ENCODE measurements at places on chromosomes 1 and 21.

DNA sequence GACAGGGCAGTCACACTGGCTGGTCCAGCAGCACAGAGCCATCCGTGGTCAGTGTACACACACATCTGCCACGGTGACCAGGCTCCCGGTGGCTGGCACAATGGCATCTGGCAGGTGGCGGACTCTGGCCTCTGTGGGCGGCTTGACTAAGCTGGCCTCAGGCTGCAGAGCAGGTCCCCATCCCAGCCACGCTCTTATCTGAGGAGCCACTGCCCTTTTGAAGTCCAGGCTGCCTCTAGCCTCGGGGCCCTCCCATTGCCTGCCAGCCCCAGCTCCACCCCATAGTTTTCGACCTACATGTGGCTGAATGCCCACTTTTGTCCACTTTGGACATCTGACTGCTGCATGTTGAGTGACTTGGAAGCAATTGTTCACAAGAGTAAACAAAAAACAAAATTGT is 29.9 kb upstream of the EDN2 start:
- DNase-seq: no peak

DNA sequence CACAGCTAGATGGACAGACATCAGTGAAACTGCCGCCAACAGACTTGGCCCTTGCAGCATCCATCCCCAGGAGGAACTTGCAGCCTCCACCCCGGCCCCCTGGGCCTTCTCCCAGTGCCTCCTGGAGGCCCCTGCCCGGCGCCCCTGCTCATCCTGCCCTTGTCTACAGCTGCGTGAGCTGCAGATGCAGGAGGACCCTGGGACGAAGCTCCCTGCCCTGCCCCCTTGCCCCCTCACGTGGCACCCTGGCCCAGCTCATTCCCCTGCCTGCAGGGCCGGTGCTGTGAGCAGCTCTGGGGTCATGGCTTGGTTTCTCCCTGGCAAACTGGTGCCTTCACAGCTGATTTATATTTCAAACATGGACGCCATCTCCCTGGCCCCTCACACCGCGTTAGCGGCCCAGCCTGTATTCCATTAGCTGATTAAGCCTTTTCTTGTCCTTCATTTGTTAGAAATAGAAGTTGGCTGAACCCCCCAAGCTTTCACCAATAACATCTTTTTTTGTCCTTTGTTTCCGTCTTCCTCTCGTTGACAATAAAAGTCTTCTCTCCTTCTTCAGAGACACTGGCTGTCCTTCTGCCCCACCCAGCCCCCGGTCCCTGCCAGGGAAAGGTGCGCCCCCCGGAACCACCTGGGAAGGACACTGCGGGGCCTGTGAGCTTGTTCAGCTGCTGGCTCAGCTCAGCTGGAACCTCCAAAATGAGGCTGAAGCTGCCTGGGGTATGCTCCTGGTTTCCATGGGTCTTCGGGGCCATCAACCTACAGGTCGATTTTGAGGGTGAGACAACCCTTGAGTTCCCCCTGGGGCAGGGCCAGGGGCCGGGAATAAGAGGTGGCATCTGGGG is 34.0 kb upstream of the SLC19A1 start:
- DNase-seq: no peak

DNA sequence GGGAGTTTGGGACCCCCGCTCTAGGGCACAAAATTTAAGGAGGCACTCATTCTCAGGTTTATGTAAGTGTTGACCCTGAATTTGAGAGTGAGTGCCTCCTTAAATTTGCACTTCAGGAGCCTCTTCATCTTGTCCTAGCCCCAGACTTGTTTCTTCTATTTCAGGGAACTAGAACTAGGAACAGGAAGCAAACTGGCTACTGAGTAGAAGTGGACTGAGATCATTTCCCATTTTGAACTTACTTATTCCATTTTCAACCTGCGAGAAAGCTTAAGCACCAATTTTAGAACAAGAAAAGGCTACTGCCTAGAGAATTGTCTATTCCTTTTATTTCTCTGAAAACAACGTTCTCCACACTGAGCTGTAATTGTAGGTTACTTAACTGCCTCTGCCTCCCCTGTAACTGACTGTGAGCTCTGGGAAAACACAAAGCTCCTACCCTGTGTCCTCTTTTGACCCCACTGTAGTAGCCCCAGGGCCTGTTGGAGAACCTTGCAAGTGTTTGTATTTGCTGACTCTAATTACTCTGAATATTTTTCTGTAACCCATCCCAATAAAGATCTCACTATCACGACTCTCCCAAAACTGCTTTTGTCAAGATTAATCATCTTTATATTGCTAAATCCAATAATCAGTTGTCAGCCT is 2.5 kb downstream of the PPT1 start:
- DNase-seq: no peak

DNA sequence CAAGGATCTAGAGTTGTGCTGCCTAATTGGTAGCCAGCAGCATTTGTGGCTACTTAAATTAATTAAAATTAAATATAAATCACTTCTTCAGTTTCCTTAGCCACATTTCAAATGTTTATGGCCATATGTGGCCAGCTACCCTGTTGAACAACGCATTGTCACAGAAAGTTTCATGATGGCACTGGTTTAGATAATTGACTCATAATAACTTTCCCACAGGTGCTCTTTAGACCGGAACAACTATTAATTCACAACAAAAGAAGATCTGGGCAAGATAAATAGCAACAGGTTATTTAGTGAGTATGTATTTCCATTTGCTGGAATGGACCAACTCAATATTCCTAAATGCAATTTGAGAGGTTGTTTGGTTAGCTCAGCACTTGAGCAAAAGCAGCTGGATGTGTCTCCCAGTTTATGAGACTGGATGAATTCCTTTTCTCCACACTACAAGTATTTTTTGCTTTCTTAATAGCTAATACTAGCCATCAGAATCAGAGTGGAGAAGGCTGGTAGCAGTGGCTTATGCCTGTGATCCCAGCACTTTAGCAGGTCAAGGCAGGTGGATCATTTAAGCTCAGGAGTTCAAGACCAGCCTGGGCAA is 3.7 kb upstream of the AMIGO1 start:
- no peak for DNase-seq

GRCh38 chr1:44405031-44405797 is at the start of gene RNF220:
RNF220 (plus strand) TSS chr1:44405255.
- DNase-seq: no peak

DNA sequence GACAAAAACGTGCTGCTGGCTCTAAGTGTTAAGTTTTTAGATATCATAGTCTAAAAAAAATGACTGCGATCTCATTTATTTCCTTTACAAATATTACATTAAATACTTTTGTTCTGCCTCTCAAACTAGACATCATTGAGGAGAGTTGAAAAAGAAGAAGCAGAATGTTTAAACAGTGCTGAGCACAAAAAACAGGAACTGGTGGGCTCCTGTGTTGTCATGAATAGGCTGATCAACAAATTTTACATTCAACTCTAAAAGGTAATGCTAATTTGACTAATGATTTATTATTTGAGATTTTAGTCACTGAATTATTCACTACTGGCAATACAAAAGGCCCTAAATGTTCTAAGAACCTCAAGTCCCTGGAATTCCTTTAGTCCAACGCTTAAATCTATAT is 66.1 kb downstream of the GPATCH2 start:
- no peak for DNase-seq

DNA sequence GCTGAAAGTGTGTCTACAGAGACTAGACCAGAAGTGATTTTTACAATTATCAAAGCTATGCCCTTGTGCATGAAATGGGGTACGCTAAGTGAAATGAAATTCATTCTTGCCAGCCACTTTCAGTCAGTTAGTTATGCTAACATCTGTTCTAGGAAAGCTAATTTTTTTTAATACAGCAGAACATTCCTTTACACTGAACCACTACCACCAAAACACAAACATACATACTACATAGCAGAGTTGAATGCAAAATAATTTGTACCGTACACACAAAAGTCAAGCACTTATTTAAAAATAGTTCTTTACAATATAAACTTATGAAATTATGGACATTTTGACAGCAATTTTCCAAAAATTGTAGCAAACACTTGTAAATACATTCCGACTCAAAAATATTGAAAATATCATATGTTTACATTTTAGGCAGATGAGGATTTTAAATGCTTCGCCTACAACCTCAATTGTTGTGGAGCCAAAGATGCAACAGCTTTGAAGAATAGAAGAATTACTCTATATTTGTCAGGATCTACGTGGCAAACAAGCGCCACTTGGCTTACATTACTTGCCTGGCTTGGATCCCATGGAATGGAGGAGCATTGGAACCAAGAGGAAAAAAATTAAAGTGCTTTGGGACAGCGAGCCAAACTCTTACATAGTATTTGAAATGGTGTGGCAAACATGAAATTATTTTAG is 30.6 kb downstream of the WLS start:
- DNase-seq: no peak

DNA sequence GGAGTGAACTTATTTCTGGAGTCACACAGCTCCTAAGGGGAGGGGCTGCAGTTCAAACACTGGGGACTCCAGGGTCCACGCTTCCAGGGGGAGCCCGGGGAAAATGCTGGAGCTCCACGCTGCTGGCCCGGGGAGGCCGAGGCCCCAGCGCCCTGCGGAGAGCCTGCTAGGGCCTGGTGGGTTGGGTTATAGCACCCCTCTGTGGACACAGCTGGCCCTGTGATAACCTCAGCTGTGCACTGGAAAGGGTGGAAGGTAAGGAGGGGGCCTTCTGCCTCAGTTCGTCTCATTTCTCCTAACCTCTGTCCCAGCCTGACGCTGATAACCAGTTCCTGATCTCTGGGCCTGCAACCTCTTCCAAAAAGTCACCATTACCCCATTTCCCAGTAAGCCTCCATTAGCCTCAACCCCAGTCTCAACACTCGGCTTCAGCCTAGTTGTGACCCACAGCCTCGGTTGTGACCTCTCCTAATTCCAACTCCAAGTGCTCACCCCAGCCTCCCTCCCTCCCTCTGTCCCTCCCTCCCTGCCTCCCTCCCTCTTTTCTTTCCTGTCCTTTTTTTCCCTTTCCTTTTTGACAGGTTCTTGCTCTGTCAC is 7.1 kb downstream of the NBL1 start:
- peak; percentile 32 for DNase-seq

GRCh38 chr1:33167650-33168447 is 14.0 kb downstream of the TRIM62 start:
- no peak for DNase-seq

GRCh38 chr1:87696483-87696882 is 367.8 kb downstream of the LMO4 start:
- DNase-seq: no peak

DNA sequence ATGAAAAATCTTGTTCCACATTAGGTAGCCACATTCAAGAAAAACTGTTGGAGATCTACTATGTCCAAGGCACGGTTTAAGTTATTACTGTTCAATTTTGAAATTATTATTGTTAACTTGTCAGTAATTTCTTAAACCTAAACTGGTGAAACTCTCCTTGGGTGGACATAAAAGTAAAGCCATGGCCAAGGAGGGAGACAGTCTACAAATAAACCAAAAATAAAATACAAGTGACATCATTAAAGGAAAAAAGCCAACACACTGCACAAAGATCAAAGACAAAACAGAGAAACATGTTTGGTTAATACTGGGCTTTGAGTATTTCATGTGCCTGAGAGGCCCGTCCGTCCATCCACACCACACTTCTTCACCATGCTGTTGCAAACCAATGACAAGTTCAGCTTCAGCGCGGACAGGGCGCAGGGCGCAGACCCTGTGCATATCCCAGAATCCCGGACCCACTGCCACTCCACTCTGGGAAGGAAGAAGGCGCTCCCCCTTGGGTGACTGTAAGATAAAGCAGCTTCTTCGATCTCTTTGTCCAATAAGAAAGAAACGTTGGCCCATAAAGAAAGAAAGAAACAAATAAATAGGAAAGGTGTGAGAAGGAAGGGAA is 918 bp upstream of the RASAL2 start:
- DNase-seq: no peak

DNA sequence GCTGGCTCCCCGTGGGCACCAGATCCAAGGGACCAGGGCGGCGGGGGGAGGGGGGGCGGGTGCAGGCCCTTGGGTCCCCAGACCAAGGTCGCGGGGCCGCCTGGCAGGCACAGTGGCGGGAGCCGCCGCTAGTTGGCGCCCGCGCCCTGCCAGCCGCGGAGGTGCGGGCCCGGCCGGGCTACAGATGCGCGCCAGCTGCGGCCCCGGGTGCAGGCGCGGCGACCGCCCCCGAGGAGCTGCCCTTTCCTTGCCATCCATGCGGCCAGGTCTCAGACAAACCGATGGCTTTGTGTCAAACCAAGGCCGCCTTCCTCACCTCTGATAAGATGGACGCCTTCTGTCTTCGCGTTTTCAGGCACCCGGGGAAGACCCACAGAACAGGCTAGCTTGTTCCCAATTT is 2.2 kb upstream of the RUNX3 start:
- DNase-seq: peak; percentile 50

- peak; percentile 44 for DNase-seq
Observed at GRCh38 chr1:201408176-201408833, 9.2 kb upstream of the LAD1 start.

DNA sequence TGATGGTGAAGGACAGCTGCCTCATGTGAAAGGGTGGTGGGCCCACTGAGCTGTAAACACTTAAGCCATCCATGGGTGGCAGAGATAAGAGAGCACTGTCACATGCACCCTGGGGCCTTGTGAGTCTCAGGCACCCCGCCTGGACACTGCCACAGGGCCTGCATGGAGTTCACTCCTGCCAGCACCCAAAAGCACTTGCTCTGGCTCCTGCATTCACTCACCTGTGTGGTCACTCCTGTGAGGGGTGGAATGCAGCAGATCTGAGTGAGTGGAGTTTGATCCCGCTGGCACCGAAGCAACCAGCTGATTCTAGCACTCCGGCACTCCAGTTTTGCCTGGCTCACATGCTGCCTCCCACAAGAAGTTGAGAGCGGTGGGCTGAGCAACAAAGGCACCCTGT is 1142.1 kb upstream of the PRMT6 start:
- no peak for DNase-seq

GRCh38 chr21:30482130-30482529 is 2.0 kb upstream of the KRTAP19-1 start:
- no peak for DNase-seq

GRCh38 chr21:39527664-39528381 is 76.1 kb downstream of the SH3BGR start:
- no peak for DNase-seq

DNA sequence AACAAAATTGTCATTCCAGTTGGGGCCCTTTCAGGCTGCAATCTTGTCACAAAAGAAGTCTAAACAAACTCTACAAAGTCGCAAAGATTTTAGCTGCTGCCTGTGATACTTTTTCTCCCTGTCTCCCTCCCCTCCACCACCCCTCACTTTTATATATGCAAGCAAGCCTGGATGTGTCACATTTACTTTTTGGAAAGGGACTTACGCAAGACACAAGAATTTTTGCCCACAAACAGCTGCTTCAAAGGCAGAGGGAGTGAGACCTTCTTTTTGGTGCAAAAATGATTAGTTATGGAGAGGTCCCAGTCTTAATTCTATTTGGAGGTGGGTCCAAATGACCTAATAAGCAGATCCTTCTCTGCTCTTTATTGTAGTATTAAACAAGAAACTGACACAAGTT is 22.9 kb upstream of the RALGPS2 start:
- no peak for DNase-seq

GRCh38 chr1:117188816-117189437 is 21.8 kb downstream of the VTCN1 start:
- DNase-seq: no peak

DNA sequence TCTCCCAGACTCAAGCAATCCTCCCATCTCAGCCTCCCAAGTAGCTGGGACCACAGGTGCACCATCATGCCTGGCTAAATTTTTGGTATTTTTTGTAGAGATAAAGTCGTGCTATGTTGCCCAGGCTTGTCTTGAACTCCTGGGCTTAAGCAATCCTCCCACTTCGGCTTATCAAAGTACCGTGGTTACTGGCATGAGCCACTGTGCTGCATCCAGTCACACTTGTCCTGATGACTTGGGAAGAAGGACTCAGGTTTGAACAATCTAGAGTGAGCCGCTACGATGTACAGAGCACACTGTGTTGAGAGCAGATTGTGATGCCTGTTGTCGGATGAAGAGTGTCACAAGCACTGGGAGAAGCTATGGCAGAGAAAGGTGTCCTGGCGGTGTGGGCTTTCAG is 27.2 kb downstream of the RNF187 start:
- no peak for DNase-seq
